ENCODE measurements at places on chromosomes 4 and X.

GRCh38 chr4:133157460-133158160 lies 8.5 kb downstream of the PCDH10 start:
- DNase-seq: no peak

- DNase-seq: no peak
These were observed 22.1 kb downstream of the DGKK start for GRCh38 chrX:50448565-50448964.

- no peak for DNase-seq
These were observed 3.6 kb downstream of the UBL4A start for GRCh38 chrX:154482786-154483185.

DNA sequence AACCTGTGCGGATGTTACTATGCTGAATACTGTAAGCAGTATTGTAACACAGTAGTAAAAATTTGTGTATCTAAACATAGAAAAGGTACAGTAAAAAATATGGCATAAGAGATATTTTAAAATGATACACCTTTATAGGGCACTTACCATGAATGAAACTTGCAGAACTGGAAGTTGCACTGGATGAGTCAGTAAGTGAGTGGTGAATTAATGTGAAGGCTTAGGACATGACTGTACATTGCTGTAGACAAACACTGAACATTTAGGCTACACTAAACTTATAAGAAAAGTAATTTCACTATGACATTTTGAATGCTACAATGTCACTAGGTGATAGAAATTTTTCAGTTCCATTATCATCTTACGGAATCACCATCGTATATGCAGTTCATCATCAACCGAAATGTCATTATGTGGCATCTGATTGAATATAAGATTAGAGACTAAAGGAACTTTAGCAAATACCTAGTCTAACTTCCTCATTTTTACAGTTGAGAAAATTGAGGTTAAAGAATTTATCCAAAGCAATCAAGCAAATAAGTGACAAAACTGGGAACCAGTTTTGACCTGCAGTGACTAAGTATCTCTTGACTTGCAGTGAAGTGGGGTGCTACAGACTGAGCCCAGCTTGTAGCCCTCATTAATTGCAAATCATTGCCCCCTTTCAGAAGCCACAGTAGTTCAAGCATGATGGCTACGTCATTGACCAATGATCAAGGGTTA lies 55.3 kb downstream of the EGF start:
- no peak for DNase-seq

- no peak for DNase-seq
These were observed 243.2 kb downstream of the SPOCK3 start for GRCh38 chr4:166991006-166991561.

DNA sequence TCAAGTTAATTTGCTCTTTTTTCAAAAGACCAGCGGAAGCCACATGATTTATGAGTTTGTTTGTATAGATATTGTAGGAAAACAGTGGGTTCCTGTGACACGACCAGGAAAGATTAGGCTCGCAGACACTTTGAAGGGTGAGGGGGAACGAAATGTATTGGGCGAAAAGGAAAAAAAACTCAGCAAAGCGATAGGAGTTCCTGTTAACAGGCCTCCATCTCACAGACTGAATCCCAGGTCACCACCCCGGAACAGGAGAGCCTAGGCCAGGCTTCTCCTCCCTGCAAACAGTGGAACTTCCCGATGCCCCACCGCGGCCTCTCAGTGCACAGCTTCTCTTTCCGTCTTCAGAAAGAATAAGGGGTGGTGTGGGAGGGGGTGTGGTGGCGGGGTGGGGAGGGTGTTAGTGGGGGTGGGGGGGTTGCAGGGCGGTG lies 181.8 kb upstream of the GPRIN3 start:
- no peak for DNase-seq

GRCh38 chr4:53355930-53356521 lies 9.8 kb downstream of the SCFD2 start:
- no peak for DNase-seq

GRCh38 chr4:159360549-159360948 lies 257.7 kb downstream of the RAPGEF2 start:
- DNase-seq: no peak

DNA sequence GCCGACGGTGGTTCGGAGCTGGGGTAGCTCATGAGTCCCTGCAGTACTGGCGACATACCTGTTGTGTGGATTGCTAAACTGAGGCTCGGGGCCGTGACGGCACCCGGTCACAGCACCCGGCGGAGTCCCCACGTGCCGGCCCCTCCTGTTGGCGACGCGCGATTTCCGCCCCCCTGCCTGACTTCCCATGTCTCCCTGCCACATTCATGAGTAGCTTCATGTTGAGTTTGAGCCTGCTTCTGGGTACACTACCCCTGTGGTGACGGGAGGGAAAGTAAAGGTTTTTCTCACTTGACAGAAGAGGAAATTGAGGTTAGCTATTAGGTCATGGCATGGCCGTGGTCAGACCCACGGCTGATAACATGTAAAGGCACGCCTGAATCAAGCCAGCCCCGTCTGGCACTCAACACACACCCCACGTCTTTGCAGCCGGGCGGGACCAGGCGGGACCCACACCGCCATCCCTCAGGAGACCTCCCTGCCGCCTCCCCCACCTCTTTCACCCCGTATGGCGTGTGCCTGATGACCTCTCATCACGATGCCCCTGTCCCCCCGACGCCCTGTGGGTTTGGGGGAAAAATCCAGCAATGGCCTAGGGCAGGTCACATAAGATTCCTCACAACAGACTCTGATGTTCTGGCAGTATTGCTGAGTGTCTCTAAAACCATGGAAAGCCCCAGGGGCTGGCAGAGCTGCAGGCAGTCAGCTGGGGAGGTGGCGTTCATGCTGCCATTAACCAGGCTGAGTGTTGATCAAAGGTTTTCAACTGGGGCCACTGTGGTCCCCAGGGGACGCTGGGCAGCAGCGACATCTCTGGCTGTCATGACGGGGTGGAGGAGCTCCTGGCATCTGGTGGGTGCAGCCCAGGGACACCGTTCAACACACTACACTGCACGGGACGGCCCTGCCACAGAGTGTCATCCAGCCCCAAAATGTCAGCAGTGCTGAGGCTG lies 29.2 kb downstream of the P2RY8 start:
- DNase-seq: no peak

DNA sequence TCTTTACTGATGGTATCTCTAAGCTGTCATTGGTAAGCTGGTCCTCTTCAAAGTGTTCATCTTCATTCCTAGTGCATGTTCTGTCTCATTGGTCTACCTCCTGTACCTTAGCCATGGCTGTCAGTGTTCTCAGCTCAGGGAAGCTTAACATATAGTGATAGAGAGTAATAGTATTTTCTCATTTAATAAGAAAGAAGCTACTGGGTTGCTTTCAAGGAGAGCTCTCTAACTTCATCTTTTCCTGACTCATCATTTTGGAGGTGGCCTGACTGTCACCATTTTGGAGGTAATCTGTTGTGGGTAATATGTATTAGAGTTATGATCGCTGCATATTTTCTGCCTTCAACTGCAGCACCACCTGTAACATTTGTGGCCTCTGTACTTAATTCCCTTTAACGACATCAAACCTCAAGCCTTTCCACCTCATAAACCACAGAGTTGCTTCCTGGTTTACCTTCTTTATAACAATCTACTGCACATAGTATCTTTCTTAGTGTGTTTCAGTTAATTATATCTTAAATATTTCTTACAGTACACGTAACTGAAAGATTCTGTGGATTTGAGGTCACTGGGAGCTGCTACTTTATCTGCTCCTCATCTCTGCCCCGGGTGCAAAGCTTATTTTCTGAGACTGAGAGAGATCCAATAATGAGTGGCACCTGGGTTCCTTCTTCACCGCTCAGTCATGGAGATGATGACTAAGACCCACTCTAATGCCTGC lies 474.0 kb upstream of the TECRL start:
- DNase-seq: peak; percentile 27

DNA sequence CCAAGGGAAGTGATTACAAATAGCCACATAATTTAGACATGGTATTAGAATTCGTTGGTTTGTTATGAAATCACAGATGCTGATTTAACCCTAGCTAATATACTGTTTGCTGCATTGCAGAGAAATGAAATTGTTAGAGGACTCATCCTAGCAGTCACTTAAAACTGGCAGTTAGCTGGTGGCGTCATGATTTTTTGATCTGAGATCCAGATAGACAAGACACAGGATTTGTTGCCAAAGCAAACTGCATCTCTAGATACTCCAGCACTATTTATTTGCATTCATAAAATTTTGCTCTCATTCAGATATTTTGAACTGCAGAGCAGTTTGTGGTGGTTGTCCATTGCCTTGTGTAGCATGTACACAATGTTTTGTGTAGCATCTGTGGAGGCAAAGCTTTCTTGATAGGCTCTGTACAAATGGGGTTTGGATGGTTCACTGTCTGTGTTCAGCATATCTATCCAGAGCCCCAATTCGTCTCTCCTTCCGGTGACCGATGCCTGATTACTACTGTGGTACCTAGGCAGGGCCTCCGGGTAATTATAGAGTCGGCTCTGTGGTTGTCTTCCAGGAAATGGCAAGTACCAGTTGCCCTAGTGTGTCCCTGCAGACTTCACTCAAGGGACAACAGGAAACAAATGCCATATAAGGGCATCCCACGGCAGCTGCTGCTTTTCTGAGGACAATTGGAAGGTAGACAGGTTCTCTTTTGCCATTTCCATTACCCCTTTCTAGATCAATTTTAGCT lies 30.1 kb upstream of the SPARCL1 start:
- DNase-seq: peak; percentile 9

DNA sequence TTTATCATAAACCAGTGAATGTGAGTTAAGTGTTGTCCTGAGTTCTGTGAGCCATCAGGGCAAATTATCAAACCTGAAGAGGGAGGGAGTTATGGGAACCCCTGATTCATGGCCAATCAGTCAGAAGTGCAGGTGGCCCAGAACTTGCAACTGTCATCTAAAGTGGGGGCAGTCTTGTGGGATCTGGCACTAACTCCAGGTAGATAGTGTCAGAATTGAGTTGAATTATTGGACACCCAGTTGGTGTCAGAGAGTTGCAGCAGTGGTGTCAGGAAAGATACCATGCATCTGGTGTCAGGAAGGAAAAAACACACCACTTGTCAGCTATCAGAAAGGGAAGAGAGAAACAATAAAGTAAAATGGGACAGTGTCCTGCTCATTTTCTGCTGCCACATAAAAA lies 8.4 kb downstream of the CORIN start:
- DNase-seq: no peak

DNA sequence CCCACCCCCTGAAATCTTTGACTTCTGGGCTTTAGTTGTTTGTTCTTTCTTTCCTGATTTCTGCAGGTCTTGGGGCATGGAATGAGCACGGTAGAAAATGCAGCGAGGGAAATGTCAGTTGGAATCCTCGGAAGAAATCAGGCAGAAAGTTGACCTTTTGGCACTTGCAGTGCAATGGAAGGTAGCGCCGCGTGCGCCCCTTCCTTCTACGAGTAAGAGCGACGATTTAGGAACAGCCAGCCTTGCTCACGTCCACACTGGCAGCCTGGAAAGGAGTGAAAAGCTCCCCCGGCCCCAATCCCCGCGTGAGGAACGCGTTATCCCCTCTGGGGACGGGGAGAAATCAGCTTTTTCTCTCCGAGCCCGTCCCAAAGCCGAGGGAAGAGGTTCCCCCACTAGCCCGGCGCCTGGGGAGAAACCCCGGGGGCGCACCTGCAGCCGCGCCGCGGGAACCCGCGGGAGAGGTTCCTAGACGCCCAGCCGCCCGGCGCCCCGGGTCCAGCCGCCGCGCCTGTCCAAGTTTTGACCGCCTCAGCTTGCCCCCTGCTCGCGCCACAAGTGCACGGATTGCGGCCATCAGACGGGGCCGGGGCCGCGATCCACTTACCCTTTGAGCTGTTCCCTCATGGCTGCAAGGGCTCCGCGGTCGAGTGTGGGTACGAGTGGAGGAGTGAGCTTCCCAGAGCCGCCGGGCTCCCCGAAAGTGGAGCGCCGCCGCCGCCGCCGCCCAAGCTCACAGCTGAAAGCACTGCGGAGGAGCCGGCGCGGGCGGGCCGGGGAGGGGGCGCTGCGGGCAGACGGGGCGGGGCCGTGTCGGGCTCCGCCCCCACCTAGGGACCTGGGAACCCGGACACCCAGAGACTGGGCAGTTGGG lies 194.6 kb upstream of the FTHL17 start:
- DNase-seq: no peak

DNA sequence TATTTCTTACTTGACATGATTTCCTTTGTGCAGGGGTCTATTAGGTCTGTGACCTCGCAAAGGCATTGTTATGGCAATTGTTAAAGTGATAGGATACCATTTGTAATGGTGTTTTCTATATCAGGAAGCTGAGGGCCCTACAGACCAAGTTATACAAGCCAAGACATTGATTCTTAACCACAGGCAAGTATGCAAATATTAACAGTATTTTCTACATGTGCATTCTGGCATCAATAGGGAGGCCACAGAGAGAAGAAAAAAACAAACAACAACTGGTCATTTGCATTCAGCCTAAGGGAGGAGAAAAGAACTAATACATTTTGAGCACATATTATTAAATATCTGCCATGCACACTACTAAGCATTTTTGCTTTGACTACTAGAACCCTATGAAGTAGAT lies 28.5 kb downstream of the GBA3 start:
- DNase-seq: peak; percentile 79

- DNase-seq: no peak
These were observed 145.6 kb upstream of the DCAF8L1 start for GRCh38 chrX:28126886-28127285.

- DNase-seq: no peak
These were observed 52.8 kb upstream of the CLDN24 start for GRCh38 chr4:183374950-183375555.

GRCh38 chrX:15349046-15349445 lies 13.7 kb upstream of the PIGA start:
- peak; percentile 75 for DNase-seq

GRCh38 chrX:111869639-111870034 lies 6.3 kb upstream of the TRPC5OS start:
- peak; percentile 27 for DNase-seq

GRCh38 chrX:54807524-54808108 lies at the start of gene MAGED2:
Gene MAGED2, plus strand, starts transcription at chrX:54807745. Its CDS starts 1,587 bp downstream, at chrX:54809332.
- no peak for DNase-seq

DNA sequence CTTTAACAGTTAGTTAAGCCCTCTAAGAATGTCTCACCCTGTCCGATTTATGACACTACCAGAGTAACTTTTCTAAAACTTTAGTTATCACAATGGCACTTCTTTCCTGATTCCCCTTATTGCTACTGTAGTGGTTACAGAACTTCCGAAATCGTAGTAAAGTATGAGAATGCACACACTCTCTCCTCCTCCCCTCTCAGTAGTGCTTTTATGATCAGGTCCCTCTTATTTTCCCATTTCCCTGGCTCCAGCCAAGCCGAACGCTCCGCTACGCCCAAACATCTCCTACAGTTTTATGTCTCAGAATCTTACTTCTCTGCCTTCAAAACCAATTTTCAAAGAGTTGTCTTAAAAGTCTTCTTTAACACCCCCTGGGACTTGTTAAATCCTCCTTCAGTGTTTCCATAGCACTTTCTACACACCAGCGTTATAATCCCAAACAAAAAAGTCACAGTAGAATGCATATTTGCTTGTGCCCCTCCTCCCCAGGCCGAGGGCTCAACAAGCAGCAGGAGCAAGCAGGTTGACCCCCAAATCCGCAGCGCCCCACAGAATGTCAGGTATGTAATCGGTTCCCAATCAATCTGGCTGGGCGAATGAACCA lies 671 bp downstream of the HPF1 start:
- DNase-seq: no peak

DNA sequence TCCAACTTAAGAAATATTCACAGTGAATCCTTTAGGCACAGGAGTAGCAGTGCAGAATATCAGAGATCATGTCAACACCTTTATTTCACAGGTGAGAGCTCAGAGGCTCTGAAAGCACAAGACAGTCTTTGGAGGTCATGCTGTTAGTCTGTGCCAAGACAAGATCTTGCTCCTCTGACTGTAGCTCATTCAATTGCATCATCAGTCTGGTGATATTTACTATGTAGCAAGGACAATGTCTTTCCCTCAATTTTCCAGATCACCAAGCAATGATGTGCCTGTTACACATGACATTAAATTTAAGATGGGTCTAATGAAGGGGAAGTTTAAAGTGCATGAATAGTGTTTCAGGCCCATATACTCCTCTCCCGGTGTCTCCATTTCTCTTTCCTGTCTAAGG lies 277.5 kb downstream of the IL15 start:
- DNase-seq: no peak
